ENCODE measurements at places on chromosomes 3 and 15.

DNA sequence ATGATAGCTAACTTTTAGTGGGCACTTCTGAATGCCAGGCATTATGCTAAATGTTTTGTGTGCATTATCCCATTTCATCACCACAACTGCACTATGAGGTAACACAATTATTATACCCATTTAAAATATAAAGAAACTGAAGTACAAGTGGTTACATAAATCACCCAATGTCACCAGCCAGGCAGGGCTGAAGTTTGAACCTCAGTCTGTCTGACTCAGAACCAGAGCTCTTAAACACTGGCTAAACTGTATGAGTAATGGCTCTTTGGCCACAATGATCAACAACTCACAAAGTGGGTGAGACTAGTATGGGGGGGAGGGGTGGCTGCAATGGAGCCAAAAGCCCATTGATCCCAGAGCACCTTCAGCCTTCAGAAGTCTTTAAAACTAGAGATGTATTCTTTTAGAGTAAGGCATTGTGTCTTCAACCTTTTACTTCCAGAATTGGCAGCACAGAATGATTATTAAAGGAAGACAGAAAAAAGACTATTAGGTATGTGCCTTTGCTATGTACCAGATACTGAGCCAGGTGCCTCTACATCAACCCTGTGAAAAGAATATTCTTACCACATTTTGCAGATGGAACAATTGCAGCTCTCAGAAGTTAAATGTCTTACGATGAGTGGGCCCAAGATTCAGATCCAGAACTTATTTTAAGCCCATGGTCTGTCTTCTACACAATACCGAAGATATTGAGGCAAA, 166.9 kb downstream of the UACA start:
- H3K4me3 ChIP-seq = no peak overlapping the region
- peak; percentile 7 for DNase-seq
- peaks cover 40% of the 10 kb centered on the region for H3K27me3 ChIP-seq
- H3K27ac ChIP-seq = no peak overlapping the region
- peaks cover 29% of the 10 kb centered on the region for H3K36me3 ChIP-seq
- no peaks in the 10 kb centered on the region for H3K4me1 ChIP-seq

DNA sequence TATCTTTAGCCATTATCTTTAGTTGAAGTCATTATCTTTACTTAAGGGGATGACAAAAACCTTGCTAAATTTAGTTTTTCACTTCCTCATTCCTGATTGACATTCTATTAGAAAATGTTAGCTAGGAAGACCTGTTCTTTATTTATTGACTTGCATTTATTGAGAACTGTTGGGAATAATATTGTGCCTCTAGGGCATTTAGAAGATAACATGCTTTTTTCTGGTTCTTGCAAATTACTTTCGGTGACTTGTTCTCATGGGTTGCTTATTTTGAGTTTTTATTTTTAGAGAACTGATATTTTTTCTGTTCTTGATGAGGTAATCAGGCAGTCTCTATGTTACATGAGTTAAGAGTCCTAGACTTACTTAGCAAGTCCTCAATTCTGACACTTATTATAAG, 48.3 kb upstream of the CTDSPL start:
- DNase-seq = no peak
- no peaks in the 10 kb centered on the region for H3K27me3 ChIP-seq
- peaks cover 2% of the 10 kb centered on the region for H3K4me1 ChIP-seq

DNA sequence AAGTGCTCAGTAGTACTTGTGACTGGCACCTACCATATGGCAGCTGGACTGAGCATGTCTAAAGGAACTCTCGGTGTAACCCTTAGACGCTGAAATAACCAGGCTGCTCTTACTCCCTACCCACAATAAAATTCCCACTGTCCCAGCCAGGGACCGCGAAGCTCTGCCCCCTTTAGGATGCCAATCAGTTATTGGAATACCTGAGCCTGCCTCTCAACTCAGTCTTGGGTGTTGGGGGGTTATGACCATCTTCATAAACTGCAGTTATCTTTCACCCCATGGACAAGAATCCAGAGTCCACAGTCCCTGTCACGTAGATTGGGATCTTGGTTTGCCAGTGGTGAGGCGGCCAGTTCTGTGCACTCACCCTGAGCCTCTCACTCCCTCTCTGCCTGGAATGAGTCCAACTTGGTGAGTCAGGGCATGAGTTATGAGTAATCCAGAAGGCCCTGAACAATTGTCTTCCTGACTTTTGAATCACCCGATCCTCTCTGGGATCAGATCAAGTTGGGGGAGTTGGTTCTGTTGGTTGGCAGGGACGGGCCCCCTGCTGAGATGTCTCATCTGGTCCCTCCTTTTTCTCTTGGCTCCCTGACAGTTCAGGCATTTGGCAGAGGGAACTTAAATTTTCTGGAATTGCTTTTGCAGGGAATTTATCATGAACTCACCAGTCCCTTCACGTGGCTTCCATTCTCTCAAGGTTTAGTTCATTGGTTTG, 120.1 kb upstream of the UBE2E1 start:
- no peaks in the 10 kb centered on the region for H3K36me3 ChIP-seq
- H3K27ac ChIP-seq = peak overlapping the region; percentile 78
- no peaks in the 10 kb centered on the region for H3K27me3 ChIP-seq

DNA sequence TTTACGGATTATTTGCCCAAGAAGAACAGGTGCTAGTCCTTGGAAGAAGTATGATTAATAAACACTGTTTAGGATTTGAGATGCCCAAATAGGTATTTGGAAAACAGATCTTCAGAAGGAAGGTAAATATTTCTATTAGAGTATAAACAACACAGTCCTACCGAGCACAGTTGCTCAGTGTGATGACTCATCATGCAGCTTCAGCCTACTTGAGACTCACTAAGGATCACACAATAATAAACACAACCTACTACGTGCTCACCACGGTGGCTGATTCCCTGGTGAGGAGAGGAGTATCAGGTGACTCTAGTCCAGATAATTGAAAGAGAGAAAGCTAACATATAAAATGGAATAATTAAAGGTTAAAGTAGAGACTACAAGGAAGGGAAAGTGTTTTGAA, 72.0 kb downstream of the PDZRN3 start:
- no peaks in the 10 kb centered on the region for H3K27me3 ChIP-seq
- H3K36me3 ChIP-seq = peaks cover 7% of the 10 kb centered on the region
- H3K27ac ChIP-seq = no peak overlapping the region

DNA sequence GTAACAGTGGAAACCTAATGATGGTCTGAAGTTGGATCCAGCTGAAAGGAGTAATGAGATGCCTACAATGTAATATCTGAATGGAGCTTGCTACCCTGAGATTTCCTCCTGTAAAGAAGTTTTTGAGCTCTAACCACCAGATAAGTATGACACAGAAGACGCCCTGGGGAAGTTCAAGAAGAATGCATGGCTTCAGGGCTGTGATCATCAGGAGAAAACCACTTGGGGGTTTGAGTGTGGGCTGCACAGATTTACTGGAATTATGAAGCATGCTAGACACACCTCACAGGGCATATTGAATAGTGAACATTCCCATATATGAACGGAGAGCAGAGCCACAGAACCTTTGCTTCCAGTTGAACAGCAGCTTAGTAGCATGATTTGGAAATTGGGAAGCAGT, 10.6 kb upstream of the CCDC80 start:
- peaks cover 81% of the 10 kb centered on the region for H3K4me1 ChIP-seq
- H3K27ac ChIP-seq = peak overlapping the region; percentile 93
- no peaks in the 10 kb centered on the region for H3K36me3 ChIP-seq
- no peaks in the 10 kb centered on the region for H3K27me3 ChIP-seq
- DNase-seq = no peak

DNA sequence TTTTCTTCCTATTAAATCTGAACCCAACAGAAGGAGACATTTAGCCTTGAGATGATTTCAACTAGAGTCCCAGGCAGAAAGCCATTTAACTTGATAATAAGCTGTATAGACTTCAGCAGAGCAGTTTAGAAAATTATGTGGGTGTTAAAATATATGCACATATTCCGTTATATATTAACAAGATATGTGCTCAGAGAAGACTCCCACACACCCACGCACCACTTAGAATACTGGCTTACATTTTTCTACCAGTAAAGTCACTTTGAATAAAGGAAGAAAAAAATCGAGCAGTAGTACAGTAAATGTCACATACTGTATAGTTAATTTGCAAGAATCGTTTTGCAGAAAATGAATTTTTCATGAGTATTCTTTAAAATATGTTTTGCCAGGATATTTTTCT, 599.3 kb downstream of the FGF12 start:
- no peak overlapping the region for H3K27ac ChIP-seq
- H3K36me3 ChIP-seq = no peaks in the 10 kb centered on the region
- no peaks in the 10 kb centered on the region for H3K4me1 ChIP-seq

All from osteocyte (in vitro differentiated cells).